ENCODE measurements at places on chromosomes 1 and 21. TPM values are rescaled to one million over a fixed set of nuclear protein-coding genes. Genes with fewer than 3 reads are reported as not detected.
A peak's percentile ranks its signal among the peaks of the same experiment; 100 is the strongest.

DNA sequence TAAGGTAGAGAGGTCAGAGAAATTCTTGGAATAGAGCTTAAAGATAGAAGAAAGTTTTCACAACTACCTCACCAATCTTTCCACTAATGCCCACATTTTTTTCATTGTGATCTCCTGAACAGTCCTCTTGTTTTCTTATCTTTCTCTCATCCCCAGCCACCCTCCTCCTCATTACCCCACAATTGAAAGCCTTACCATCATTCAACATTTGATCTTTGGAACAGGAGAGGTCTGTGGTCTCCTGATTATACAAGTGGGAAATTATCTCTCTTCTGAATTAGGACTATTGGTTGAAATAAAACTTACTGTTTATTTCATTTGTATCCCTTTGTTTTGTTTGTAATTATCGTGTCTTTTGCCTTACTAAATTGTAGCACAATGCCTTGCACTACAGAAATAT, 29.6 kb downstream of the DNAH14 start:
- DNase-seq: no peak

CA6 gene
- total RNA-seq: 2.5 TPM

DNA sequence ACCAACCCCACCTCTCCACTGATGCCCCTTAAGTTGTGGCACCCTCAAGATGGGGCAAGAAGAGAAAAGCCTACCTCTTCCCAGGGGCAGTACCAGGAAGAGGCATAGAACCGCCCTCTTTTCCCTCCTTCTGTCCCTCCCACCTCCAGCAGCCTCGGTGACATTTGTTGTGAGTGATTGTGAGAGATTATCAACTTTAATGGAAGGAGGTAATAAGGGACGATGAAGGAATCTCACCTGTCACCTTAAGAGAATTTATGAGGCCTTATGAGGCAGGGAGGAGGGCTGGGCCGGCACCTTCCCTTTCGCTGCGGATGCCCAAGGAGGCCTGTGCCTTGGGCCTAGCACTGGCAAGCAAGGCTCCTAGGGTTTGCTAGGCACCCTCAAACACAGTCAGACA, 1.4 kb upstream of the ADGRB2 start:
- DNase-seq: no peak

EPRS1 gene
- total RNA-seq: 204 TPM

OR2T2 gene
- total RNA-seq: not detected

DNA sequence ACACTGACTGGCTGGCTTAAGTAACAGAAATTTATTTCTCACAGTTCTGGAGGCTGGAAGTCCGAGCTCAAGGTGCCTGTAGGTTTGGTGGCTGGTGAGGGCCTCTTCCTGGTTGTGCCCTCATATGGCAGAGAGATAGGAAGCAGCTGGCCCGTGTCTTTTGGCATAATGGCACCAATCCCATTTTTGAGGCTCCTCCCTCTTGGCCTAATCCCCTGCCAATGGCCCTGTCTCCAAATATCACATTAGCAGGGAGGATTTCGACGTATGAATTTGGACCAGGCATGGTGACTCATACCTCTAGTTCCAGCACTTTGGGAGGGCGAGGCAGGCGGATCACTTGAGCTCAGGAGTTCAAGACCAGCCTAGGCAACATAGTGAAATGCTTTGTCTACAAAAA, 37.4 kb downstream of the AGPAT3 start:
- no peak for DNase-seq

DNA sequence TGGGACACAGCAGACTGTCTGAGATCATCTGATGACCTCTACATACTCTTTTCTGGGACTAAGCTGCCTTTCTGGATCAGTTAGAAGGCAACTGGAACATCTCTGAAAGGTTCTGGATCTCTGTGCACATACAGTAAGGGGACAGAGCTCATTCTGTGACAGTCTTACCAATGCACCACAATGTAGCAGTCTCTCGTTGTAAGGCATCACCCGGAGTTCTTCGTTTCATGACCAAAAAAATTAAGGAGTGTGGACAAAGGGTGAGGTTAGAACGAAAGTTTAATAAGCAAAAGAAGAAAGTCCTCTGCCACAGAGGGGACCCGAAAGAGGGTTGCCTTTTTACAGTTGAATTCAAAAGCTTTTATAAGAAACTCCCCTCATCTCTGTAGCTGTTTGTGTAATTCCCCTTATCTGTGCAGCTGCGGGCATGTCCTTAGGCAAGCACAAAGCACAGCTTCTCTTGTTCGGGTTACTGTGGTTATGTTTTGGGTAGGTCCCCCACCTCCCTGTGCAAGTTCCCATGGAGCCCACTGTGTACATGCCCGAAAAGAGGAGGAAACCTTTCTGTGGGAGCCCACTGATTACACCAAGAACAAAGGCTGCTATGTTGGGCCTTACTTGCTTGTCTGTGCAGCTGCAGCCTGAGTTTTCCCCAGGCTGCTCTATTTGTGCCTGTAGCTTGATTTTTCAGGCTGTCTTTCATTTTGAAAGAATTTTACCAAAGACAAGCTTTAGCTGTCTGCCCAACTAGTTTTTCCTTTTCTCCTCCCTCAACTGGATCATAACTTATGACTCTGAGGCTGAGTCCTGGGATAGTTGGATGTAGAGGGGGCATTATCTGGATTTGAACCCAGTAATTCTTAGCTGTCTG, 53.1 kb upstream of the CACNA1E start:
- no peak for DNase-seq

OPN3 gene
- 19.4 TPM for total RNA-seq

SHISA4 gene
- total RNA-seq: 0.97 TPM

RASSF5 gene
- 227 TPM for total RNA-seq

- DNase-seq: no peak
Measured at GRCh38 chr1:100239961-100240360, 9.7 kb downstream of the DBT start.

TFF1 gene
- total RNA-seq: 0.97 TPM

- DNase-seq: no peak
Measured at GRCh38 chr21:40299451-40299850, 432.2 kb downstream of the PCP4 start.

DNA sequence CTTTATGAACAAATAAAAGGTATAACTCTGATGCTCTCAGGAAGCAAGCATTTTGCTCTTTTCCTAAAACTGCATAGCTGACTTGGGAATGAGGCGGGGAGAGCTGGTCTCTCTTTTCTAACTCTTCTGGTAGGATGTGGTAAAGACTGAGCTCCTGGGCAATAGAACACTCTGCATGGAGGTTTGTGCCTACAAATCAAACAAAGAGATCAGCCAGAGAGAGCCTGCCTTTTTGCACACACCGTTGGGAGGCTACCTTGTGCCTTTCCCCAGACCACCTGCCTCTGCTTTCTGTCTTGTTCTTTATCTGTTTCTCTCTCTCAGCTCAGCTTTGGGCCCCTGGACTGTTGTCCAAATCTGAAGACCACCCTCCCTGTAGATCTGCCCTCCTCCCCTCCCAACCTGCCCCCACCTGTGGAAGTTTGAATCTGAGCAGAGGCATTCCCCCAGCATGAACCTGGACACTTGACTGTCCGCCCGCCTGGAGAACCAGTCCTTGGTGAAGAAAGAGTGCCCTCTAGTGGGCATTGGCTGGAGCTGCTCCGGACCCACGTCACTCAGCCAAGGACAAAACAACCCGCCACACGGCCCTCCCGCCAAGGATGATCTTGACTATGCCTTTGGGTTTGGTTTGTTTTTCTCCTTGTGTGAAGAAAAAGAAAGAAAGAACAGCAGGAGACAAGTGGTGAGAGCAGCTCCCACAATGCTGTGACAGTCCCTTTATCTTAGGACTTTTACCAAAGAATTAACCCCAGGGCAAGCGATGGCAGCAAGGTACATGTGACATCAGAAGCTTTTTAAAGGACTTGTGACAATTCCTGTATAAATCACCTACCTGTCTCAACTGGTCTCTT, 228.2 kb downstream of the PBX1 start:
- peak; percentile 52 for DNase-seq

- DNase-seq: no peak
Measured at GRCh38 chr1:174902531-174903099, 97.1 kb upstream of the CACYBP start.
